NCI-H2107 (cell line): ENCODE measurements at places on chromosomes 6 and 20.

DNA sequence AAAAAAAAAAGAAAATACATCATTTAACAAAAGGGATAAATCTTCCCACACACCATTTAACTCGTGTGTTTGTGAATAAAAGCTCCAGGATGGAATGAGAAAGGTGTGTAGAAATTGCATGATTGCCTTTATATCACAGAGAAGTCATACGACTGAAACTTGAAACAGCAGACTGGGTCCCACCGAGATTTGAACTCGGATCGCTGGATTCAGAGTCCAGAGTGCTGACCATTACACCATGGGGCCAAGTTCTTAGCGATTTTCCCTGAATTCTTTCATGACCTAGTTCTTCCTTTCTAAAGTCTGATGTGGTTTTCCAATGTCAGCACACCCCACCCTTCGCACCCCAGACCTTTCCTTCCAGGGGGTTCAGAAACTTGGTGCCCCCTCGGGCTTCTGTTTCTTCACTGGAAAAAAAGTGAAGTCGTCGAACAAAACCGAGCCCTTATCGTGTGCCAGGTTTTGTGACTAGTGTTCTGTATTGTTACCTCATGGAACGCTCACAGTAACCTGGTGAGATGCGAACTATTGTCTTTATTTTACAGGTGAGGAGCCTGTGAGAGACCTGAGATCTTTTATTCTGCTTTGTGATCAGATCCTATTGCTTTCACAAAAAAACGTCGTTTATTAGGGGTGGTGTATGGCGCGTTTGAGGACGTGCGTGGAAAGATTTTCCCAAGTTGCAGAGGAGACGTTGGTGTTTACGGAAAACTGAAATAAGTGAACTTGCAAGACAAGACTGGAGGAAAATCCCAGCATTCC is 120.8 kb downstream of the OR2B2 start:
- no peak for DNase-seq

DNA sequence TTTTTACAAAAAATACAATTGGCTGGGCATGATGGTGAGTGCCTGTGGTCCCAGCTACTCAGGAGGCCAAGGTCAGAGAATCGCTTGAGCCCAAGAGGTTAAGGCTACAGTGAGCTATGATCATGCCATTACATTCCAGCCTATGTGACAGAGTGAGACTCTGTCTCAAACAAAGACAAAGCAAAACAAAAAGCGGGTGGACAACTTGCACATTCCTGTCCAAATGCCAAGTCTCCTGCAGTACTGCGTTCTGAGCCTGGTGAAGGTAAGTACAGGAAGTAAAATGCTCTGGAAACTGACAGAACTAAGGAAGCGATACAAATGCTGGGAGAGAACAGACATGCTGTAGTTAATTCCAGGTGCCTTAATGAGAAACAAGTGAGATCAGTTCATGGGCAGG is 20.4 kb upstream of the TMEM242 start:
- DNase-seq: no peak

- DNase-seq: no peak
These were observed 146.4 kb downstream of the ERMARD start for GRCh38 chr6:169897601-169898358.

DNA sequence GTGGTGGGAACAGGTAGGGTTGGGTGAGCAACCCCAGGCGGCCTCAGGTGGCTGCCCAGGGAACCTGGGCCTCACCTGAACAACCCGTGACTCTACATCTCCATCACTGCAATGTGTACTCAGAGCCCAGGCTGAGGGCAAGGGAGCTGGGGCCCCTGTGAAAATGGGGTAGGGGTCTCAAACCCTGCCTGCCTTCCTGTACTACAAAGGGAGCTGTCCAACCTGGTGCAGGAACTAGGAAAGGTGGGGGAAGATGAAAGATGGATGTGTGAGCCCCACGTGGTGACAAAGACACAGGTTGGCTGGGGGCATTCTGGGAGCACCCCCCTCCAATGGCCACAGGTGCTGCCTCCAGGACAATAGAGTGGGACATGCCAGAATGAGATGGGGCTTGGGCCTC is 62.1 kb upstream of the SLC2A12 start:
- no peak for DNase-seq

DNA sequence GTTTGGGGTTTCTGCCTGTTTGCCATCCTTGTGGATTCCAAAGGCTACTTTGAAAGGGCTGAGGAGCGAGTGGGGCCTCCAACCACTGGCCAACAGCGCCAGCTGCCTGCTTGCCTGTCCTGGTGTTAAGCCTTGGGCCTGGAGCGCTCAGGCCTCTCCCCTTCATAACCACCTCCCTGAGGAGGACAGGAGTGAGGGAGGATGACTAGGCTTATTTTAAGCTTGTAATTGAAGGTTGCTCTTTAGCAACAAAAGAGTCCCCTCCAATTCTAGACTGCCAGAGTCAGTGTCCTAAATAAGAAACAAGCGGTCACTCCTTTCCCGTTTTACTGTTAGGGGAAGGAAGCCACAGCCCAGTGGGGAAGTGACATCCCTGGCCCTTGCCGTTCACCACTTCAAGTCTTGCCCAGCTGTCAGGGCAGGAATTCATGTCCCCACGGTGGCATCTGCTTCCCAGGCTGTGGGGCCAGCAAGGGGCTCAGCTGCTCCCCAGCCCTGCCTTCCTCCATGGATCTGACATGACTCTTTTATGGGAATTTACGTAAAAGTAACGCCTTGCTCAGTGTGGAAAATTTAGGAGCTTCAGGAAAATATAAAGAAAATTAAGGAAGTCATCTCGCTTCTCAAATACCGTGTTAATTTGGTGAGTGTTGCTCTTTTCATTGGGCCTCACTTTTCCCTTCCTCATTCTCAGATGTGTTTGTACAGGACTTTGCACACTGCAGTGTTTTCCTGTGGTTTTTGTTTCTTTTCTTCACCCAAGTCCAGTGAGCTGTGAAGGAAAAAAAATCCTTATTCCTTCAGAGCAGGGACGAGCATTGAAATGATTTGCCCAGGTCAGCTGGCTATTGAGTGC is 57.8 kb downstream of the SSR1 start:
- DNase-seq: no peak

DNA sequence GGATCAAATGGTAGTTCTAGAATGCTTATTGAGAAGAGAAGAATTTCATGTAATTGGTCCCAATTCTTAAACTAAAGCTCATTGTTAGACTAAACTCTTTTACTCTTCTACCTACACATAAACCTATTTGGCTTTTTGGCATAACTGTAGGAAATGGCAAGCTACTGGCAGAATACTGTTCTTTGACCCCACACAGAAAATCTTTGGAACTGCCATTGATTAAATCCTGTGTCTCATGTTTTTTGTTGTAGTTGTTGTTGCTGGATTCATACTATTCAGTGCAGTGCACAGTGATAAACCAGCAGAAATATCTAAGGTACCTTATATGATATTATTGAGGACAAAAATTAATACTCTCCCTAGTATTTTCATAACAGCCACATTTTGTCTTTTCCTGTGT is 242.1 kb upstream of the SGK1 start:
- DNase-seq: no peak

DNA sequence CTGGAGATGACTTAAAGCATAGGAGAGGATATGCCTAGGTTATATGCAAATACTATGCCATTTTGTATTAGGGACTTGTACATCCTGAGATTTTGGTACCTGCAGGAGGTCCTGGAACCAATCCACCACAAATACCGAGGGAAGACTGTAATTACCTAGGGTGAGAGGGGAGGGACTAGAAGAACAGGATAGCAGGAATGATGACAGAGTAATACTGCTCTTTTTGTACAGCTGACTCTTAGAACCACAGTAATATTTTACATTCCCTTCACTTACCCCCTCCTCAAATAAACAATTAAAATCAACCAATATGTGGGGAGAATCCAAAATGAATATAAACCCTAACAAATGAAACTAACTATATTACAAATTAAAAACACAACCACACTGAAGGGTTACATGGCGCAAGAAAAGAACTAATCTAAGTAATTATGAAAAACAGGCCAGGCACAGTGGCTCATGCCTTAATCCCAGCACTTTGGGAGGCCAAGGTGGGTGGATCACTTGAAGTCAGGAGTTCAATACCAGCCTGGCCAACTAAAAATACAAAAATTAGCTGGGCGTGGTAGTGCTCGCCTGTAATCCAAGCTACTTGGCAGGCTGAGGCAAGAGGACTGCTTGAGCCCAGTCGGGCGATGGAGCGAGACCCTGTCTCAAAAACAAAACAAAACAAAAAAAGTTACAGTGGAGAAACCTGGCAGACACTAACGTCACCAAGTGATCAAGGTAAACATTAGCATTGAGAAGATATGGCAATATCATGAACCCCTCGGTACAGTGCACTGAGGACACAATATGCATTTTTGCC is 37.1 kb downstream of the MAP1LC3A start:
- no peak for DNase-seq

GRCh38 chr6:42073287-42073686 is 23.0 kb downstream of the TAF8 start:
- no peak for DNase-seq

- no peak for DNase-seq
These were observed 111.1 kb downstream of the PDSS2 start for GRCh38 chr6:107348224-107348623.

DNA sequence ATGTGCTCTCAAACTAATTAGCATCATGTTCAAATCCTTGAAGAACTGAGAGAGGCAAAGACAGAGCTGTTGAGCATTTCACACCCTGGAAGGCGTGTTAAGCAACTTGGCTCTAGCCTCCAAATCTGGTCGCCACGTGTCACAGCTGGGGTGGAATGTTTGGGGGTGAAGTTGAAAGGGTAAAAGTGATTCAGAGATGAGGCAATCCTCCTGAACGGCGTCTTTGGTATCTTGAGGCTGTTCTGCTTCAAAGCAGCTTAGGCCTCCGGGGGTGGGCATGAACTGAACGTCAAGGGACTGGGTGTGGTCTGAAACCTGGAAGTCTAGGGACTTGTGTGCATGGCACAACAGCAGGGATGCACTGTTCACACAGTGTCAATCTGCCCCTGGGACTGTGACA is 62.3 kb downstream of the TRAM2 start:
- DNase-seq: no peak

- no peak for DNase-seq
These were observed 9.4 kb downstream of the PLAGL1 start for GRCh38 chr6:143998686-143999085.

GRCh38 chr20:36234771-36235320 is 1.4 kb upstream of the AAR2 start:
- no peak for DNase-seq

- DNase-seq: peak; percentile 76
These were observed 65.2 kb downstream of the RIPOR3 start for GRCh38 chr20:50625986-50626677.

GRCh38 chr6:22332711-22333110 is 35.9 kb upstream of the PRL start:
- DNase-seq: no peak

GRCh38 chr6:111852725-111853124 is 20.5 kb downstream of the FYN start:
- no peak for DNase-seq

- no peak for DNase-seq
These were observed 18.5 kb downstream of the CITED2 start for GRCh38 chr6:139355777-139356445.
